NCI-H2081 treated with DMSO at 0.1 percent for 48 hours (cell line): ENCODE measurements at places on chromosomes 16 and 17.

DNA sequence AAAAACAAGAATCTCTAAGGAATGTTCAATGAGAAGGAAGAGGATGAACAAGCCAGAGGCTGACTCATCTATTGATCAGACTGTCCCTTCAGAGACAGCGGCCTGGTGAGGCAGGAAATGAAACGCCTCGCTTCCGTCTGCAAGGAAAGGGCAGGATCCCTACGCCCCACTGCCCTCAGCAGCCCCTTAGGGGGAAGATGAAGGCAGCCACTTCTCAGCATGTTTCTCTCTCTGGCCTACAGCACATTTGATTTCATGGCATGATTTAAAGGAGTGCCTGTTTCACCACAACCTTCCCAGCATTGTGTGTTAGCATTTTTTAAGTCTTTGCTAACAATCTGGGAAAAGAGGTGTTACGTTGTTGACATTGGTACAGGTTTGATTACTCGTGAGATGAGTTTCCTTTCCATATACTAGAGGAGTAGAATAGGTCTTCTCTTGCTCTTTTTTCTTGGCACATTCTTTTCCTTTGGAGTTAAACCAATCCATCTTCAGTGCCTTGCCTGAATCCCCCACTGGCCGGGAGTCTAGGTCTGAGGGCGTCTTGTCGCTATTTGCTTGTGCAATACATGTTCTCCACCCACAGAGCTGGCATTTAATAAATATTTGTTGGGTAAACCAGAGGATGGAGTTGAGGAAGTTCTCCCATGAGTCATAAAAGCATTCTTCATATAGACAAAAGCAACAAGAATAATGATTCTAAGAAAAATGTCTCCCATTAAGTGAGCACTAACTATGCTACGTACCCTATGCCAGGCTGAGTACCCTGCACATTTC lies 47.4 kb downstream of the RBFOX3 start:
- no peak for DNase-seq

DNA sequence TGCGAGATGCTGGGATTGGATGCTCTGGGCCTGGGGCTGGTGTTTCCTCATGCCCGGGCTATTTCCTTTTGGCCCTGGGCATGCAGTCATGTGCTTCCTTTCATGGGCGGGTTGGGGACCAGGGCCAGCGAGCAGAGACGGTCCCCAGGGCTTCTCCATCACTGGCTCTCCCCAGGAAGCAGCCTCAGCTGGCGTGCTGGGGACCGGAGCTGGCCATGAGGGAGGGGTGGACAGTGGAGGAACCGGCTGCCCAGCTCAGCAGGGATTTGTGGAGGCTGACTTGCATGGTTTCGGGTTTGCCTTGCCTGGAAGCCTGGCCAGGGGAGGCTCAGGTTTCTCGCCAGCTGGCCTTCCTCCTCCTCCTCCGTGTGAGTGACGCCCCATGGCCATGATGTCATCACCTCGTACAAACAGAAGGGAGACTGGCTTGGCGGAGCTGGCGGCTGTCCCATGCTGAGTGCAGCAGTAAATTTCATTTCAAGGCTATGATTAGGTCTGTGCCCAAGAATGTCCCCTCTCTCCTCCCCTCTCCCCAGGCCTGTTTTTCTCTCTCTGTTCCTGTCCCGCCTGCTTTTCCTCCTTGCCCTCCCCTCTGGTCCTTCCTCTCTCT lies 8.9 kb upstream of the TIMP2 start:
- DNase-seq = peak; percentile 72

GRCh38 chr17:2551493-2551892 lies 39.8 kb upstream of the METTL16 start:
- DNase-seq = no peak

DNA sequence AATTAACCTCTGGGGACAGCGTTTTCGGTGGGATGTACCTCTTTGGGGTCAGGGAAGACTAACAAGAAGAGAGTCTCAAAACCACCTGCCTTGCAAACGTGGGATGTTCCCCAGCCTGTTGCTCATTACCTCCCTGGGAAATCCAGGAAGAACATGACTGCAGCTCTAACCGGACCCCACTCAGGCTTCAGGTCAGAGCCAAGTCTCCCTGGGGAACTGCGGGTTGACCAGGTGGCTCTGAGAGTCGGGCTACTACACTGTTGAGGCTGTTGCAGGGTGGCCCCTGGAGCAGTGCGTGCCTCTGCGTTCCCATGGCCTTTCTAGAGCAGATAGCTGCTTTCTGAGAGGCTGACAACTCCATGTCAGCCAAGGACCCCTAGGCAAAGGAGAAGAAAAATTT lies 309.1 kb downstream of the FOXL1 start:
- DNase-seq = no peak

DNA sequence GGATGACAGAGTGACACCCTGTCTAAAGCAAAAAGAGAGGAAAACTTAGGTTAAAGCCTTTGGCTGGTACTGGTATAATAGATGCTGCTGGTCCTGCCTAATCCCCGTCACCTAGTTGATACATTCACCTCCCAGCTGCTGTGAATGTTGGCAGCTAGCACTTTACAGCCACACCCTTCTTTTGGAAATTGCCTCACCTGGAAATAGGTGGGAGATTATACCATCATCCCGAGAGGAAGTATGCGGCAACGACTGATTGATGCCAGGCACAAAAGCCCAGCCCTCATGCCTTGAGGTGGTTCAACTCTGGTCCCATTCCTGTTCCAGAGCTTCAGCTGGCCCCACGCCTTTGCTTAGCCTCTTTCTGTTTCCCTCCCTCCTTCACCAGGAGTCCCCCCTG lies 53.2 kb upstream of the SIAH1 start:
- no peak for DNase-seq

DNA sequence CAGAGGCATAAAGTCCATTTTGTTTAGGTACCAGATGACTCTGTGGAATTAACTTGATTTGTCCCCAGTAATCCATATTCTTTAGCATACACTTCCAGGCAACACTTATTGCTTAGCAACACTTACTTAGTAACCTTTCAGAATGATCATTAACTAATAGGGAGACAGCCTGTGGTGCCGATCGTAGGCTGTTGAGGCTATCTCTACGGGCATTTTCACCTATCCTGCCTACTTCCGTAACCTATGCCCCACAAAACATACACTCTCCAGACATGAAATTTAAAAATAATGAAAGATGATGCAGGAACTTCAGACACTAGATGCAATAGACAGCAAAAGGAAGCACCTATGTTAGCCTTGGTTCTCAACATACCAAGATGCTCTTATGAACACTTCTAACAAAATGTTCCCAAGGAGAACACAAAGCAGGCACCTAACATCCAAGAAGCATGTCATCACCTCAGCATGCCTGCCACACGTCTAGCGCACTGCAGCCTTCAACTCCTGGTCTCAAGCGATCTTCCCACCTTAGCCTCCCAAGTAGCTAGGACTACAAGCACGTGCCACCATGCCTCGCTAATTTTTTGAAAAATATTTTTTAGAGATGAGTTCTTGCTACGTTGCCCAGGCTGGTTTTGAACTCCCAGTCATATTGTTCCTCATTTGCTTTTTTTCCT lies 34.5 kb downstream of the HLF start:
- DNase-seq = no peak

- no peak for DNase-seq
These were observed 1.2 kb downstream of the SNX20 start for GRCh38 chr16:50679676-50680555.

DNA sequence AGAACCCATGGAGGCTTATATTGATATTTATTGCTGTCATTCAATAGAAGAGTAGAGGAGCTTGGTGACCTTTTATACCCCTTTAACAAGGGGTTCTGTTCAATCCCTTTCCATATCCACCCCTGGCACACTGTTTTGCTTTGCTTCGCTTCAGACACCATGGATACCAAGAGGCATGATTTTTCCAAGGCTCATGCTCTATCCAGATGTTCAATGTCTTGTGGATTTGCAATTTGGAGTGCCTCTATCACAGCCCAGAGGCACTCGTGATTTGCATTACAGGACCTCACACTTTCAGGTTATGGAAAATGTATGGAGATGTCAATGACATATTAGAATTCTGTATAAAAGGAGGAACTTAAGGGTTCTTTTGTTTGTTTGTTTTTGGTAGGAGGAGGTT lies 21.5 kb downstream of the CFAP20 start:
- no peak for DNase-seq

GRCh38 chr17:79977708-79978547 lies 57.7 kb downstream of the TBC1D16 start:
- no peak for DNase-seq

GRCh38 chr17:51921500-51921899 lies 237.0 kb downstream of the CA10 start:
- DNase-seq = no peak

- no peak for DNase-seq
These were observed 76.6 kb downstream of the CLEC16A start for GRCh38 chr16:11020792-11021551.

DNA sequence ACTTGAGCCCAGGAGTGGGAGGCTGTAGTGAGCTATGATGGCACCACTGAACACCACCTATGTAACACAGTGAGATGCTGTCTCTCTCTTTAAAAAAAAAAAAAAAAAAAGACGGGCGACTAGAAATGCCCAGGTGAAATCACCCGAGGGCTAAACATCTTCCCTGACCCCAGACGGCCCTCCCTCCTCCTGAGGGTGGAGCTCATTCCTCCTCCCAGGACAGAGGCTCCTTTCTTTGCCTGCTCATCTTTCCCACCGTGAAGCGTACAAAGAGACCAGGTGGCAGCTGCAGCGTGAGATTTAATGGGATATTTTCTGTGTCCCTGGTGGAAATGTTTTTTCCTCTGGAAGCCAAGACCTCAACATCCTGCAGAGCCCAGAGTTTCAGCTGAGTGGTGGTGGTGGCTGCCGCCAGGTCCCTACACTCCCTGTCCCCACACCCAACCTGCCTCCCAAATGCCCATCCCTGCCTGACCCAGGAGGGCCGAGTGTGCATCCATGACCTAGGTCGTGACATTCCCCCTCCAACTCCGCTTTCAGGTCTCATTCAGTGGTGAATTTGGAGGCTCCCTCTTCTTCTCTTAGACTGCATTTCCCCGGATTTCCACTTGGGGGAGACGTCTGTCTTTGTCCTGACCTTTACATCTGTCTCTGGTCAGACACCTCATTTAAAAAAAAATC lies 14.4 kb upstream of the GPRC5B start:
- no peak for DNase-seq

DNA sequence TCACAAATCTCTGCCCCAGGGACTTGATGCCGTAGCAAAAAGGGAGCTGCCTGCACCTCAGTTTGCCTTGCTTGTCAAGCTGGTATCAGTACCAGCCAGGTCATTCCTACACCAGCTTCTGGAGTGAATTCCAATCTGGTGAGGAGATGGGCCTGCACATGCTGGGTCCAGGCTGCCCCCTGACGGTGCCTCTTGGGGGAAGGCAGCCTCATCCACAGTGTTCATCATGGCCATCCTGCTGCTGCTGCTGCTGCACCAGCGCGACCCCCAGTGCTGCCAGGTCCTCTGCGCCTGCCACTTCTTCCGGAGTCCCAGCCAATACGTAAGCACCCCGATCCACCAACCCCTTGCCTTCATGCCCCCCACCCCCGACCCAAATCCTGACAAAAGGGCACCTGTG lies 8.3 kb downstream of the MRPL27 start:
- DNase-seq = no peak

DNA sequence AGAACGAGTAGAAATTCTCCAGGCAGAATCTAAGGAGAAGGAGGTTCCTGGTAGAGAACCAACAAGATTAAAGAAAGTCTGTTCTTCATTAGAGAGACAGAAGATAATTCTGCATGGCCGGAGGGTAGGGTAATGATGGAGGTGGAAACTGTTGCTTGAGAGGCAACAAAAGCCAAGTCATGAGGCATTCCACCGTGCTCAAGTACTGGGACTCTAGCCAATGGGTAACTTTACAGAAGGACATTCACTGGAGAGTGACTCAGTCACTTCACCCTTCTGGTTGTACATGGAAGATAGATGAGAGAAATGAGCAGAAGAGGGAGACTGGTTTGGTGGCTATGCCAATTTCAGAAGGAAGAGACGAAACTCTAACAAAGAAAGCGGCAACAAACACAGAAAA lies 53.6 kb upstream of the ANKFN1 start:
- no peak for DNase-seq

- DNase-seq = no peak
These were observed 1633.6 kb upstream of the GOT2 start for GRCh38 chr16:60367739-60368138.

DNA sequence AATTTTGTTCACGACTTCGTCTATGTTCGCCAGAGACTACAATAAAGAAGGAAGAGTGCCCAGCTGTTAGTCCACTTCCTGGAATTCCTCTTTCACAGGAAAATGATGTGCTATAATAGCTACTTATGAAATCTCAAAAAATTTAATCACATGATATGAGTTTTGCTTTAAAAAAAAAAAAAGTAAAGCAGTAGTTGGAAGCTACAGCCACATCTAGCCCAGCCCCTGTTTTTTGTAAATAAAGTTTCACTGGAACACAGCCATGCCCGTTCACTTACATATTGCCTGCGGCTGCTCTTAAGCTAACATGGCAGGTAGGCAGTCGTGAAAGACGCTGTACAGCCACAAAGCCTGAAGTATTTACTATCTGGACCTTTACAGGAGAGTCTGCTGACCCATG lies 15.3 kb downstream of the VPS53 start:
- DNase-seq = no peak

- DNase-seq = no peak
These were observed 132.9 kb downstream of the USP31 start for GRCh38 chr16:23016368-23016767.

DNA sequence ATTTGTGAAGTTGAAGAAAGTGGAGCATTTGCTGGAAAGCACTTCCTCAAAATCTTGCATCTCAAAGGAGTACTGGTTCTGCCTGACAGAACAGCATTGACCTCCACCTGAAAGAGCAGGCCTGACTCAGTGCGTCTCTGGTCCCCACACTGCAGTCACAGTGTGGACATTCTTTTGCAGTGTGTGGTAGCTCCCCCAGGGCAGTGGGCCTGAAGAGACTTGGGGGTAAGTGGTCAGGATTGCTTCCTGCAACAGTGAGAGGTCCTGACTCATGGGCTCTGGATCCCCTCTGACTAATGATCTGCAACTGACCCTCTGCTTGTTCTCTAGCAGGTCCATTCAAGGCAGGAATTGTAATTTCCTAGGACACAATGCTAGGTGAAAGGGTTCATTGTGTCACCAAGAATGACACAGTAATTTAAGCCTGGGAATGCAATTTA lies 204.9 kb upstream of the KCNJ16 start:
- no peak for DNase-seq

GRCh38 chr16:3023415-3023668 lies 400 bp downstream of the HCFC1R1 start:
- DNase-seq = no peak

DNA sequence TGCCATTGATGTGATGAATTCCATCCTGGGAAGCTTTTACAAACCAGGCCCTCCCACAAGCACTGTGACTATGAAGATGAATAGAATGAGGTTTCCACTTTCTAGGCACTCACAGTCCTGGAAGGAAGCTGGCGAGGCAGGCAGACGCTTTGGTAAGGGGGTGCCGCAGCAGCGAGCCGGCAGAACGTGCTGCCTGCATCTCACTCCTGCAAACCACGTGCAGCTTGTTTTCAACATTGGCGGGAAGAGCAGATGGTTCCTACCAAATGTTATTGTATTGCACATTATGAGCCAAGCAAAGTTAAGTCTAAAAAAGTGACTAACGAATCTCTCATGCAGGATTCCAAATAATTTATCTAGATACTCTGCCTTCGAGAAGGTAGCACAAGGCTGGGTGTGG lies 3.7 kb upstream of the DNAI2 start:
- no peak for DNase-seq

GRCh38 chr17:45575126-45575885 lies 84.8 kb upstream of the PLEKHM1 start:
- no peak for DNase-seq

- DNase-seq = no peak
These were observed at the start of gene ADAP2 for GRCh38 chr17:30921544-30922196. Gene ADAP2 (plus strand): TSS chr17:30921945. CDS start chr17:30922015, 70 bp downstream.

GRCh38 chr16:83554096-83554495 lies 253.7 kb upstream of the HSBP1 start:
- no peak for DNase-seq
